ENCODE measurements at places on chromosomes 7 and 10.

DNA sequence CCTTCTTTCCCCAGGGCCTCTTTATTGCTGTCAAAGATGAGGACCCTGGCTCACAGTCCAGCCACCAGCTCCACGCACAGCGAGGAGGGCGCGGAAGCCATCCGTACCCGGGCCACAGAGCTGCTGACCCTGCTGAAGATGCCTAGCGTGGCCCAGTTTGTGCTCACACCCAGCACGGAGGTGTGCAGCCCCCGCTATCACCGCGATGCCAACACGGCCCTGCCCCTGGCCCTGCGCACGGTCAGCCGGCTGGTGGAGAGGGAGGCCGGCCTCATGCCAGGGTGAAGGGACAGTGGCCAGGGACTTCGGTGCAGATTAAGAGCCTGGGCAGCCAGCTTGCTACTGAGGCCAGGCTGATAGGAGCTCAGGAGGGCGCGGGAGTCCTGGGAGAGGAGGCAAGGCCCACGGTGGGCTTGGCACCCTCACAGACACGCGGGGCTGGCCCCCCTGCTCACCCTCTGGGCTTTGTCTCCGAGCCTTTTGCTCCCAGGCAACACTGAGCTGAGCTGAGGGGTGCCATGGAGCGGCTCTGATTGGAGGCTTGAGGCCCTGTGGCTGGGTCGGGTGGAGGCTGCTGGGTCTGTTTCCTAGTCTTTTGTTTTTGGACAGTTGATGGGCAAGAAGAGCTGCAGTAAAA, 15.8 kb downstream of the AP5Z1 start:
- DNase-seq = no peak

GRCh38 chr7:91800389-91800788, 80.1 kb downstream of the MTERF1 start:
- no peak for DNase-seq

DNA sequence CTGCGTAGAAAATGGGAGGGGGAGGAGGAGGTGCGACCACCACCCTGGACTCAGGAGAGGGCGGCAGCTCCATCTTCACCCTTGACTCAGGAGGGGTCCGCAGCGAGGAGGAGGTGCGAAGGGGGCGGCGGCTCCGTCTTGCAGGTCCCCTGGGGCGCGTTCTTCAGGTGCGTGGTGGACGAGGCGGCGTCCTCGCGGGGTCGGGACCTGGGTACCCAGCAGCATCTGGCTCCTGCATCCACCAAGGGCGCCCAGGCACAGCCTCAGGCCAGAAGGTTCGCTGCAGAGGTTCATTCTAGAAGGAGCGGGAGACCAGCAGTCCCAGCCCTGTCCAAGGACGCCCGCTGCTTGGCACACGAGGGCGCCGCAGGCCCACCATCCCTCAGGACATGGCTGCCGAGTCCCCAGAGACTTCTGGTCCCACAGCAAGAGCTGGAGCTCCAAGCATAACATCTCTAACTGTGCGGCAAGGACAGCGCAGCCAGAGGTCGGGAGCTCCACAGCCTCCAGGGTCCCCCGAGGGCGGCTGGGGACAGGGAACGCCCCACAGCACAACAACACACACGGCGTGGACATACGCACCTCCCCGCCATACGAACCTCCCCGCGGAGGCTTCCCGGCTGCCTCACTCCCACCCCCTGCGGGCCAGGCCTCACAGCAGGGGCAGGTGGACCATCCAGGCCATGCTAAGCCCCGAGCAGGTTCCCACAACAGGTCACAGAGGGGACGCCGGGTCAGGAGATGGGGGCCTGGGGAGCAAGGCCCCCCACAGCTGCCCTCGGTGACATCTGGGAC, 16.8 kb upstream of the DPYSL4 start:
- DNase-seq = no peak

DNA sequence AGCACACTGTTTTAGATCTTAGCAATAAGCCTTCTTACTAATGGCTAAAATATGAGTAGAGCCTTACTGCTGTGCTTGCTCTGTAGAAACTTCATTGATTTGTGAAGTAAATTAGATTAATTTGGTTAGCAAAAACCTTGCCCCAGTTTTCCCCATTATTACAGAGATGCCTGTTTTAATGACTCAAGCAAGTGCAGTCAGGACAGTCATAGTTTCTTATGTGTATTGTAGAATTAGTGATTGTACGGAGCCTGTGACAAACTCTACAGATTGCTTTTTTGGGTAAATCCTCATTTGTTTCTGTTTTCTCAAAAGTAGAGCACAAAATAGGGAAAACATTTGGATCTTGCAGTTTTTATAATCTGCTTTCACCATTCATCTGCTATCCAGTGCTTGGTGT, 7.0 kb downstream of the TAX1BP1 start:
- no peak for DNase-seq

DNA sequence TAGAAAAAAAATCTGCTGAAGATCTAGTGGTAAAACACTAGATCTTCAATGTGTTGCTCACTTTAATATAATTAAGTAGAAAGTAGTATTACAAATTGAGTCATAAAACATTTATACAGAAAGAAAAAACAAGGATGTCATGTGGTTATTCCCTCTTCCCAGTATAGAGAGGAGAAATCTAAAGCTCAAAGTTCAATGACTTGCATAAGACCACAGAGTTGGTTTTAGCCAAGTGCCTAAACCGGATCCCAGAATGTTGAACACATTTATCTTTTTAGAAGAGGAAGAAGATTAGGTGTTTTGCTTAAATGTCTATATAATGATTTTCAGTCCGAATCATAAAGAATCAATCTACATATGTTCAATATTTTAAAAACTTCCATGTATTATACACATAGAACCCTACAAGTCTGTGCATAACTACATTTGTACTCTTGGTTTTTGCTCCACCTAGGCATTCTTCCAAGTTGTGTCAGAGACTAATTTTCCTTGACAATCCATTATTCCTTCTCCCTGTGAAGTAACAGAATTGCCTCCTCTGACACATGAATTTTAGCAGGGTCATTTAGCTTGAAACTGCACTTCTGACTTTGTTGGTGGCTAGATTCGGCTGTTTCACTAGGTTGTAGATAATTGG, 389.2 kb downstream of the MAGI2 start:
- DNase-seq = no peak

- no peak for DNase-seq
These were observed 1249.4 kb upstream of the SORCS1 start for GRCh38 chr10:108413954-108414353.

- DNase-seq = no peak
These were observed 231.1 kb downstream of the SLC25A13 start for GRCh38 chr7:96090756-96091155.

DNA sequence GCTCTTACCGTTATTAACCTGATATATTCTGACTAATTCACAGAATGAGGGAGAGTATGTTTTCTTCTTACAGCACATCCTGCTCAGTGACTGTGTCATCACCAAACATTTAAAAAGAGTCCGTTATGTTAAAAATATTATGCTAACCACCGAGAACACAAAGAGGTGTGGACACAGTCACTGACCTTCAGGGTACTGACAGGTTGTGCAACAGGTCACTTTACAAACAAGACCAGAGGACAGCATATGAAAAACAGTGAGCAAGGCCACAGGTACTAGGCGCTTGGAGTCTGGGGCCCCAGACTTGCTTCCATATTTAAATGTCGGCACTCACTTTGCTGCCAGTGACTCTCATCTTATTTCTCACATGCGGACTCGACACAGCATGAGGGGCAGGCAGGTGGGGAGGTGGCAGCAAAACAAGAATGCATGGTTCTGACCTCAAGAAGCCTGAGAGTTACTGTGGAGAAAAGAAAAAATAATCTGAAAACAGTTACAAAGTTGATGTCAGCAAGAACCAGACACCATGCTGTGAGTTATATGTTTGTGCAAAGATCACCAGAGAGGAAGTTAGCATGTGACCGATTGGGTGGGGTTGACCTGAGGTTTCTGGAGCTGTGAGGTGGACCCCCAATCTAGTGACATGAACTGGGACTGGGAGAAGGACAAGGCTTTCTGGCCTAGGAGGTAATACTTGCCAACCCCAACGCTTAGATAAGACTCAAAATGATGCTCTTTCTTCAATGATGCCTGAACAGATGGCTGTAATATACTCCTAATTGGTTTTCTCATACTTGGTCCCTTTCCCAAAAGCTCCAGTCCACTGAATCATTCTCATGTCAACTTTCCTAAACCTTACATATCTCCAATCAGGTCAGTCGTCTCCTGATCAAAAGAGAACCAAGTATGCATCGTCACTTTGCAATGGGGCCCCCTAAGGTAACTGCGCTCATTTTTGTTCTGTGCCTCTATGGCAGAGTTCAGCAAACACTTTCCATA, 102.4 kb downstream of the HIPK2 start:
- DNase-seq = no peak

GRCh38 chr10:100848770-100849169, 64.0 kb upstream of the SLF2 start:
- DNase-seq = no peak

DNA sequence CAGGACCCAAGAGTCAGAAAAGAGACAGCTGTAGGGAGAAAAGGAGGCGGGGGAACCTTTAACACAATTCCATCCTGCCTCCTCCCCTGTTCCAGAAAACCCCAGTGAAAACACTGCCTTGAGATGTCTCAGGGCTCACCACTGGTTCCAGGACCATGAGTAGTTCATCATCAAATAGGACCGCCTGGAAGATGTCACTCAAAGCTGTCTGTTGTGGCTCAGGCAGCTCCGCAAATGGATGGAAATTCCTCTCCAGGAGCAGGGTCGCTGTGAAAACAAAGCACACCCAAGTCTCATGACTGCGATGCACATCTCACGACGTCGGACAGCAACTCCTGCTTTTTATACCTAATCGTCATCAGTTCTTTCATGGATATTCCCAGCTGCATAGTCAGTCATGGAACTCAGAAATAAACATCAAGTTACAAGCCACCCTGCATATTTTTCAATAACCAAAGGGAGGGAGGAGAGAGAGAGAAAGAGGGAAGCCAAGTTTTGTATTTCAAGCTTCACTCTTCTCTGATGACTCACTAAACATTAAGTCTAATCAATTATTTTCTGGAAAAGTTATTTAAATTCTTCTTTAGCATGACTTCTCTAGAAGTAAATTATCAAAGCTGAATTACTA, 49.2 kb downstream of the GSDME start:
- DNase-seq = no peak

DNA sequence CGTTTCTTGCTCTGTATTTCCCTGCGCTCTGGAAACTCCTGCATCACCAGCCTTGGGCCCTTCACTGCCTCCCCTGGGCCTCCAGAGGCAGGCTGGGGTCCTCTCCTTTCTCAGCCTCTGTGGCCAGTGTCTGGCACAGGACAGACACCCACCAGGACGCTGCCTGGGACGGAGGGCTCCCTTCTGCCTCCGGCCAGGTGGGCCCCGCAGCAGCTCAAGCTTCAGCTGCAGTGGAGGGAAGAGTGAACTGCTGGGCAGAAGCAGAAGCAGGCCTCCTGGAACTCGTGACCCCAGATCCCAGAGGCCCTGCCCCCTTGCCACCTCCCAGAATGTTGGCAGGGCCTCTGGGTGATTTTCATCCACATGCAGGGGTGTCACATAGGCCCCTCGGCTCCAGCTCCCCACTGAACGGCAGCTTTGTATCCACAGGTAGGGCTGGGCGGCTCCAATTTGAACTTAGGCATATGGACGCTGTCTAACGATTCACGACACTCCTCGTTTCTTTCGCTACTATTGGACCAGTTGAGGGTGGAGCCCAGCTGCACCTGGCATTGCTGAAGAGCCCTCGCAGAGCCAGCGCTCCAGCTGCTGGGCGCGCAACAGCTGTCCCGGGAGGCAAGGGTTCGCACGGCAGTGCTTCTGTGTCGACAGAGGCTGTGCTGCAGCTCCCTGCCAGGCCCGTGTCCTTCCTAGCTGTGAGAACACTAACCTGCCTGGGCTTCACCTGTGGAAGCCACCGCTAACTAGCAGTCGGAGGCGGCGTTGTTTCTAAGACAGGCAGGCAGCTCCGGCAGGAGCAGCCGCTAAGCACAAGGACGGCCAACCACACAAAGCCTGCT, 18.4 kb upstream of the GPR146 start:
- no peak for DNase-seq

DNA sequence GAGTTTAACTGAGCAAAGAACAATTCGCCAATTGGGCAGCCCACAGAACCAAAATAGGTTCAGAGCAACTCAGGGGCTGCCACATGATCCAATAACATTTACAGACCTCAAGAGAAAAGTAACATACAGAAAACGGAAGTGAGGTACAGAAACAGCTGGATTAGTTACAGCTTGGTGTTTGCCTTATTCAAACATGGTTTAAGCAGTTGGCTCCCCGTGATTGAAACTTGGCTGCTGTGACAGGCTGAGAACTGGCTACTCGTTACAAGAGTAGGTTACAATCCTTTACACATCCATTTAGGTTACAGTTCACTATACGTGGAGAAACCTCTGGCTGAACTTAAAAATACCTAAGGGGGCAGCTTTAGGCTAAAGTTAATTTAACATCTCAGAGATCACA, 673.1 kb upstream of the PHF14 start:
- no peak for DNase-seq

DNA sequence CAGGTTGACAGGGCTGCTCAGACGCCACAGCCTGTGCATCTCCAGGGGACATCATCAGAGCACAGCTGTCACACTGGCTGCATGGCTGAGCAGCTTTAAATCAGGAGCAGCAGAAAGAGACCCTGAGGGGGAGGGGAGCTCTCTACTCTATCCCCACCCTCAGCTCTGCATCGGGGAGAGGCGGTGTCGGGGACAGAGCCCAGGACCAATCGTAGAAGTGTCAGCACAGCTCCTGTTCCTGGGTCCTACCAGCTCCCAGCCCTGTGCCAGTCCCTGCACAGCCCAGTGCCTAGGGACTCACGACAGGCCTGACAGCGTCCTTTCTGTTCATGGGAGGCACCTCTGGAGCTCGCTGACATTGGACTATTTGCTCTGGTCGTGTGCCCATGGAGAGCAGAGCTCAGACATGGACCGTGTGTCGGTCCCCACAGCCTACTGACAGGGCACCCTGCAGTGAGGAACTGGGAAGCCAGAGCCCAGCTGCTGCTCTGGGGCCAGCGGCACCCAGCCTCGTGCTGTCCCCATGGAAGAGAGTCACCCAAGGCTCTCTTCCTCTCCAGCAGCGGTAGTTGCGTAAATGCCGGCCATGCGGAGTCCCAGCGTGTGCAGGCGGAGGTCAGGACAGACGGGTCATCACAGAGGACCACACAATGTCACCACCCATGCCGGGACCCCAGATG, 20.4 kb upstream of the ANTXRL start:
- no peak for DNase-seq

DNA sequence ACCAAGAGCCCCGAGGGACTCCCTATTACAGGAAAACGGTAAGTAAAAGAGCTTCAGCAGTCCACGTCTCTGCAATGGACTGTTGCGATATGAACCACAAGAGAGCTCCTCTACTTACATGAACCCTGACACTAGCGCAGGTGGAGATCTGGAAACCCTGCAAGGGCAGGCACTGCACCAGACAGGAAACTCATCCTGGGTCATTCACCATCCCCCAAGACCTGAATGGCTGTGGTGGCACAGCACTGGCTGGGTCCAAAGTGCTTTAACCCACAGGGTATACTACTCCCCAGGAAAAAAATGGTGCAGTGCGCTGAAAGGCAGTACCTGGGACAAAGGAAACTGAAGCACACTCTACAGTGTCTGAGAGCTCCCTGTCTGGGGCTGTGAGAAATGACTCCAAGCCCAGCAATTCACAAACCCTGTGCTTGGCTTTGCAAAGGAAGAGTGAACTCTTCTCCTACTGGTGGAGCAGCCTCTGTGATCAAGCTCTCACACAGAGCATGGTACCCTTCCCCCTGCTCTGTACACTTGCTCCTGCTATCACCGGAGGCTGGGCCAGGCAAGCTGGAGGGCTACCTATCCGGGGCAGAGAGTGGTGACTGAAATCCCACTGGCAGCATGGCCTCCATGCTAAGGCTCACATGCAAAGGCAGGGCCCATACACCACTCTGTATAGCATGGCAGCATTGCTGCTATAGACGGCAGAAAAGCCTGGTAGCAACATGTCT, 44.9 kb downstream of the HIBADH start:
- no peak for DNase-seq

- DNase-seq = no peak
These were observed 91.1 kb downstream of the SORCS3 start for GRCh38 chr10:104732222-104732621.
